ENCODE measurements at places on chromosomes 16 and 17.

DNA sequence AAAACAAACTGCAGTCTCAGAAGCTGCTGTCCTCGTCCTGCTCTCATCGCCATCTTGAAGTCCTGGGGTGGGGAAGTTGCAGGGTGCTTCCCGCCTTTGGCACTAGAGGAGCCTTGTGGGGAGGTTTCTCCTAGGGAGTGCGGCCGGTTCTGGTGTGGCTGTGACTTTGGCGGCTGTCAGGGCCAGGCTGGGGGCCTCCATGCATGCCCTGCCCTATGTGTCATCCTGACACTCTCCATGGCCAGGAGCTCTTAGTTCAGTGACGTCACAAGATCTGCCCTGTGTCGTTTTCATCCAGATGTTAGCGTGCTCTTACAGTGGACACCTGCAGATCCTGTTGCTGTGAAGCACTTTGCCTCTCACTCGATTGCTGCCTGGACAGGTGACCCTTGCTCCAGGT, 49.6 kb downstream of the PLD6 start:
- no peak for DNase-seq

GRCh38 chr16:12672986-12673385, 130.7 kb downstream of the CPPED1 start:
- no peak for DNase-seq

GRCh38 chr16:87324411-87325275, 7.5 kb upstream of the C16orf95 start:
- no peak for DNase-seq

- DNase-seq = no peak
Measured at GRCh38 chr17:48555258-48556228, 10.6 kb upstream of the HOXB2 start.

- no peak for DNase-seq
Measured at GRCh38 chr16:23107936-23108335, 41.3 kb downstream of the USP31 start.

- DNase-seq = no peak
Measured at GRCh38 chr17:28343491-28343932, 8.0 kb downstream of the TNFAIP1 start.

DNA sequence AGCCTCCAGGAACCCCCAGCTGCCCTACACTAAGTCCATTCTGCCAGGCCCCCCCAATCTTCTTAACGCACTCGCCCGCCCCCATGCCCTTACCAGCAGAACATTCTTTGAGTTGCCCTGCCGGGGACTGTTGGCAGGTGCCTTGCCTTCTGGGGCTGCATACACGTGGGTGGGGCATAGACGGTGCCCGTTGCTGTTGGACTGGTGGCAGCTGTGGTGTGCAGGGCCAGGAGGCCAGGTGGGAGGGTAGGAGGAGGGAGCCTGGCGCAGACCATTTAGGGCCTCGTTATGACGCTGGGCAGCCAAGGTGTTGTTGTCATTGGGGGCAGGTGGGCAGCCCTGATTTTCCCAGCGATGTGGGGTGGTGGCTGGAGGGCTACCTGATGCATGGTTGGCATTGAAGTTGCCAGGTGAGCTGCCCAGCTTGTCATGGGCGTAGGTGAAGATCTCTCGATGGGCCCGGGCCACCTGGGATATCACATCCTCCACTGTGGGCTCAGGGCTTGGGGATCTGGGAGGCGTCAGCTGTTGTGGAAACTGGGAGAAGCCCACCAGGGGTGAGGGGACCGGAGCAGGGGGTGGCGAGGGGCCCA, 4.9 kb downstream of the NR1D1 start:
- no peak for DNase-seq

DNA sequence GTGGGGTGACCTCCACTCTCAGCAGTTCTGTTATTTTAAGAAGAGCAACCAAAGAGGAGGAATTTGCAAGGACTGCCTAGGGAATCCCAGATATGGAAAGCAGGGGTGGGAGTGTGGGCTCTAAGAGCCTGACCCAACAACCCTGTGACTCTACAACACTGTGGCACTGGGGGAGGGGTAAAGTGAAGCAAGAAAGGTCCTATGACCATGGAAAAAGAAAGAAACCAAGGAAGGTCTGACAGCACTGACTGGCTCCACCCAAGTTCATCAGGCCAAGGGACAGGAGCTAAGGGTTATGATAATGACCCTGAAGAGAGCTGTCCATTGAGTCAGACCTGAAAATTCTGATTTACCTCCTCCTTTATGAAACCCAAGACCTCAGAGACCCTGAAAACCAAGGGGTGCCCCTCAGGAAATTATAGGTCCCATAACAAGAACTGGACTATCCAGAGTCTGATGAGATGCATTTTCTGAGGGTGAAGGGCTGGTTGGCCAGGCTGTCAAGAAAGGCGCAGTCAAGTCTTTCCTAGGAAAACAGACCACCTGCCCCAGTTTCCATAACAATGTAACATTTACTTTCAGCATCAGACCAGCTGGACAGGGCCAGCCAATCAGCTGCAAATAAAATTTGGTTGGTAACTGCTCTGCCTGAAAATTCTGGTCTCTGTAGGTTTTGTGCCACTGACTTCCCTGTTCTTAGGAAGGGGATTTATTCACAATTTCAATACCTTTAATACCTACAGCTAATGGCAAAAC, 53.8 kb upstream of the MTMR4 start:
- DNase-seq = no peak

- no peak for DNase-seq
Measured at GRCh38 chr17:80132906-80133625, 13.9 kb downstream of the EIF4A3 start.

GRCh38 chr16:63856537-63856936, 1265.3 kb downstream of the CDH11 start:
- no peak for DNase-seq

DNA sequence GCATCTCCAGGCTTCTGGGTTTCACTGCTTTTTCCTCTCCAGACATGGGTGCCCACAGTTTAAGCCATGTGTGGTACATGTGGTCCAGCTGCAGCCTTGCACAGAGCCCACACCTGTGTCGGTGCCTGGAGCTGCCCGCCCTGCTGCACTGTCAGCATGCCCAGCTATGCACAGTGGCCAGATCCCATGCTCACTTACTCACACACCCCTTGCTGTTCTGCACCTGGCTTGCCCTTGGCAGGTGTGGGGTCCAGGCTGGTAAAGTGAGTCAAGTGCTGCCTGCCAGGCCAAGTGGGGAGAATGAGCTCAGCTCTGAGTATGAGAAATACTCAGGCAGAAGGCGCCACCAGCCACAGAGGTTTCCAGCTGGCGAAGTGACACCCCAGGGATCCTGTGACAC, 739.9 kb downstream of the CDH11 start:
- no peak for DNase-seq

GRCh38 chr16:89167425-89167941, 4.1 kb upstream of the CDH15 start:
- peak; percentile 64 for DNase-seq

DNA sequence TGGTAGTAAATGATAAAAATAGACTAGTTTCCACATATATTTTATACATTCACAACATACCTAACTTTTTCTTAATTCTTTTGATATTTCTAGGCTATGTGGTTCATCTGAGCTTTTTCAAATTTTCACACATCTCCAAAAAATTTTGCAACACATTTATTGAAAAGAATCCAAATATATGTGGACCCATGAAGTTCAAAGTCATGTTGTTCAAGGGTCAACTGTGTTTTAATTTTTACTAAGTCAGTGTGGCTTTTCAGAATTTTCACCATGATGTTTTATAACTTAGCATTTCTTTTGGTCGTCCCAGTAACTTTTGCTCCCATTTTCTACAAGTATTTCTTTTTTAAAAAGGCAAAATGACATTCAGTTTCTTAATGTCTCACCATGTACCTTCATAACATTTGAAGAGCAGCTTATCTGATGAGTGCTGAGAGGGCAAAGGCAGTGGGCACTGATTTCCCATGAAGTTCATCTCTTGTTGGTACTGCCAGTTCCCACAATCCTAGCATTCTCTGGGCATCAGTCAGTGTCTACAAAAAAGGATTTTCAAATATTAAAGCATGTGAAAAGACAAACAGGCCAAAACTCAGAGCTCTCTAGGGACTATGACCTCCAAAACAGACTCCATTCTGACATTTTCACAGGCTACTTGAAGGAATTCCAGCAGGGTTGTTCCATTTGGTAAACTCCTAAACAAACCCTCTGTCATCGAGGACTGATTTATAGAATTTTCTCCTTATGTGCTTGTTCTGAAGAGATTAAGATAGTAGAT, 80.3 kb downstream of the MRTFB start:
- no peak for DNase-seq

DNA sequence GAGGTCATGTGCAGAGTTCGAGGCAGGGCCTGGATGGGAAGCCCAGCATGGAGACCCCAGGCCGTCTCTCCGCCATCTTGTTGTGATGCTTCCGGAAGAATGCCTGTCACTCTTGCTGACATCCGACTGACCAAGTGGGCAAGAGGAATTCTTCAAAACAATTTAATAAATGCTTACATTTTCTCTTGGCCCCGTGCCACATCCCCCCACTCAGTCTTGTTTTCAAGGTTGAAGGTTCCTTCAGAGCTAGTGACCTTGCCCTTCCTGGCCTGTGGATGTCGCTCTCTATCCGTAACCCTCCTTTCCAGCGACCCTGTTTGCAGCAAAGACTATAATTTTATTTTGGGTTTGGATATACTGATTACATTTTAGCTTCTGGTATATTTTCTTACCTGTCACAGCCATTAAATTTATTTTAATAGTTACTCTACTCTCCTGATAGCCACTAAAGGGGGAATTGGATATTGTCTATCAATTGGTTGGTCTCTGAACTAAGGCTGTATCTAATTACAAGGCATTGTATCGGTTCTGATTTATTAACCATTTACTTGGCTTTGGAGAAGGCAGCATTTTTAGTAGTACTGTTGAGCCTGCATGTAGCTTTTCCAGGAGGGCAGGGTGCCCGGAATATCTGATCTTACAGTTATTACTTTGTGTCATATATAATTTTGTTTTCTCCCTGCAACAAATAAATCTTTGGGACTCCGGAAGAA, 264.5 kb downstream of the WWOX start:
- no peak for DNase-seq

- no peak for DNase-seq
Measured at GRCh38 chr16:25031132-25031440, 15.9 kb upstream of the ARHGAP17 start.

DNA sequence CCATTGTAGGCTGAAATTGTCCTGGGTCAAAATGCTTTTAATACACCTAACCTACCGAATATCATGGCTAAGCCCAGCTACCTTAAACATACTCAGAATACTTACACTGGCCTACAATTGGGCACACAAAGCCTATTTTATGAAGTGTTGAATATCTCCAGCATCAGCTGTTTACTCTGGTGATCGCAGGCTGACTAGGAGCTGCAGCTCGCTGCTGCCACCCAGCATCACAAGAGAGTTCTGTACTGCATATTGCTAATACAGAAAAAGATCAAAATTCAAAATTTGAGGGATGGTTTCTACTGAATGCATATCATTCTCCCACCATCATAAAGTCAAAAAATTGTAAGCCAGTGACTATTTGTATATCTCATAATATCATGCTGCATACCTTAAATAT, 55.3 kb downstream of the ULK2 start:
- no peak for DNase-seq

GRCh38 chr16:80303691-80304090, 237.1 kb upstream of the DYNLRB2 start:
- no peak for DNase-seq

DNA sequence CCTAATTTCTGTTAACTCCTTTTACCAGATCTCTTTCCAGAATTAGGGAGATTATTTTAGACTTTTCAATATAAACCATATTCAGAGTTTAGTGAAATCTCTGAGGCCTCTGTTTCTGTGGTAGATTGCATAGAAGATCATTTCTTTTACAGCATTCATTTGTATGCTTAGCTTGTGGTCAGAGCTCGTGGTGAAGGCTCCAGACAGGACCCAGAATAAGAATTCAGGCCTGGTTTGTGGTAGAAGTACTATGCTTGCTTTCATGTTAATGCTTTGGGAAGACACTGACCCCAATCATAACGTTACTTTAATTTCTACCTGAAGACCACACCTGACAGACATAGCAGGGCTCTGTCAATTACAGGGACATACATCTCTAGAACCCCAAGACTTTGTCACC, 258.1 kb downstream of the FTO start:
- no peak for DNase-seq

- DNase-seq = no peak
Measured at GRCh38 chr17:37512442-37513068, 22.9 kb downstream of the DUSP14 start.

DNA sequence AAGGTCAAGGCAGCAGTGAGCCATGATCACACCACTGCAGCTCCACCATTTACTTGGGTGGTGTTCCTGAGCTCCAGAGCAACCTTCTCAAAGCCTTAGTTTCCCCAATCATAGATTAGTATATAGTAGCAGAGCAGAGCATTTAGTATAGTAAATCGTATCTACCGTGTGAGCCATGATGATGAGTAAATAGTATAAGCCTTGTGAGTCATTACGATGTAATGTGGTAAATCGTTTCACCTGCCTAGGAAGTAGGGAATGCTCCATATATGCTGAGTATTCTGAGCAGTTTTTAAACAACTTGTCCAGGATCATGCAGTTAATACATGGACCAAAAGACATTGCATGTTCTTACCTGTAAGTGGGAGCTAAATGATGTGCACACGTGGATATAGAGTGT, 66.4 kb downstream of the SCNN1B start:
- no peak for DNase-seq

- DNase-seq = no peak
Measured at GRCh38 chr16:76335180-76335974, 58.2 kb downstream of the CNTNAP4 start.

DNA sequence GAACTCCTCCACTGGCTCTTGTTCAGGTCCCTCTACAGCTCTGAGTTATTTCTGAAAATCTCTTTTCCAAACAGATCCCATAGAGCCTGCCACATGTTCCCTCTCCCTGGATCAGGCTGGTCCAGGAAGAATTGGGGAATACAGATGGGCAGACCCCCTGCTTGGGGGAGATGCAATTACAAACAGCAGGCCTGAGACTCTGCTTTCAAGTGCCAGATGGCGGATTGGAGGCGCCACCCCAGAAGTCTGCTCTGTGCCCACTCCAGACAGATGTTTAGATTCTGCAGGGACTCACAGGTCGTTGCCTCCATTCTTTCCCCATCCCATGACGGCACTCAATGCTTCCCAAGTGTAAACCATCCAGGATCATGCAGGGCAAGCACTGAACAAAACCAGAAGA, 316.6 kb downstream of the SLC39A11 start:
- DNase-seq = no peak

GRCh38 chr17:52071712-52072111, 86.8 kb downstream of the CA10 start:
- no peak for DNase-seq

GRCh38 chr17:3531266-3532101, 26.1 kb downstream of the TRPV3 start:
- no peak for DNase-seq

All from stimulated activated CD4-positive, alpha-beta T cell treated with anti-CD3 and anti-CD28 coated beads, TNF-alpha, amount 100 ng/mL, for 1 hour (primary cell).